Fibroblast of skin of right biceps (primary cell): ENCODE measurements at places on chromosomes 1 and 21.

DNA sequence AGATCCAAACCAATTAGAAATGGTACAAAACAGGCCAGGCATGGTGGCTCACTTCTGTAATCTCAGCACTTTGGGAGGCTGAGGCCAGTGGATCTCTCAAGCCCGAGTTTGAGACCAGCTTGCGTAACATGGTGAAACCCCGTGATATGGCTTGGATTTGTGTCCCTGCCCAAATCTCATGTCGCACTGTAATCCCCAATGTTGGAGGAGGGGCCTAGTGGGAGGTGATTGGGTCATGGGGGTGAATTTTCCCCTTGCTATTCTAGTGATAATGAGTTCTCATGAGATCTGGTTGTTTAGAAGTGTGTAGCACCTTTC, 7.0 kb upstream of the VASH2 start:
- no peak for DNase-seq

GRCh38 chr1:177546346-177546745, 375.6 kb downstream of the BRINP2 start:
- DNase-seq, result no peak

- DNase-seq, result no peak
Observed at GRCh38 chr1:26317612-26318337, at the start of gene CD52. Gene CD52 (plus strand): TSS chr1:26317958. CDS start chr1:26318018, 60 bp downstream.

GRCh38 chr1:61776091-61776490, 33.8 kb downstream of the PATJ start:
- no peak for DNase-seq

DNA sequence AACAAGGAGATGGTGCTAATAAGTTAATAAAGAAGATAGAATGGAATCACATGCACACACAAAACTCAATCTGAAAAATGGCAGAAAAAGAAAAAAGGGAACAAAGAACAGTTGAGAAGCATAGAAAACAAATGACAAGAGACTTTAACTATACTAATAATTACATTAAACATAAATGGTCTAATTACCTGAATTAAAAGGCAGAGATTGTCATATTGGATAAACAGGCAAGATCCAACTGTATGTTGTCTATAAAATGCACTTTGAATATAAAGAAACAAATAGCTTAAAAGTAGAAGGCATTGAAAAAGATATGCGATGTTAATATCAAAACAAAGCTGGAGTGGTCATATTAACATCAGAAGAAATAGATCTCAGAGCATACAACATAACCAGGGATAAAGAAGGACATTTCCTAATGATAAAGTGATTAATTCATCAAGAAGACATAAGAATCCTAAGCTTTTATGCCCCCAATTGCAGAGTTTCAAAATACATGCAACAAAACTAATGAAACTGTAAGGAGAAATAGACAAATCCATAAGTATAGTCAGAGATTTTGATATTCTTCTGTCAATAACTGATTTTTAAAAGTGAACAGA, 293.5 kb downstream of the PTPRU start:
- no peak for DNase-seq

DNA sequence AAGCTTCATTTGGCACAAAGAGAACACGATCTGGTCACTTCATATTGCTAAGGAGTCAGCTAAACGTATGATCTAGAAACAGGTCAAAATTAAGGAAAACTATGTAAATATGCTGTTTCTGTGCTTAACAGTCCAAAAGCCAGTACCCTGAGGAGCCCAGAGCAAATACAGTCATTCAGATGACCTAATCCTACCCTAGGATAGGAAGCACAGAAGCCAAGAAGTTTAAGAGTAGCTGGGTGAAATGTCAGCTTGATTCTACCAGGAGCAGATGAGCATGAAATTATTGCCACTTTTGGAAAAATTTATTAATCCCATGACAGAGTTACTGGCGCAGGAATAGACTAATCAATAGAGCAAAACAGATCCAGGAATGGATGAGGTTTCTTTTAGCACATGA, 18.3 kb downstream of the SORT1 start:
- DNase-seq, result no peak

- DNase-seq, result no peak
Observed at GRCh38 chr1:156337052-156337887, 822 bp downstream of the CCT3 start.

DNA sequence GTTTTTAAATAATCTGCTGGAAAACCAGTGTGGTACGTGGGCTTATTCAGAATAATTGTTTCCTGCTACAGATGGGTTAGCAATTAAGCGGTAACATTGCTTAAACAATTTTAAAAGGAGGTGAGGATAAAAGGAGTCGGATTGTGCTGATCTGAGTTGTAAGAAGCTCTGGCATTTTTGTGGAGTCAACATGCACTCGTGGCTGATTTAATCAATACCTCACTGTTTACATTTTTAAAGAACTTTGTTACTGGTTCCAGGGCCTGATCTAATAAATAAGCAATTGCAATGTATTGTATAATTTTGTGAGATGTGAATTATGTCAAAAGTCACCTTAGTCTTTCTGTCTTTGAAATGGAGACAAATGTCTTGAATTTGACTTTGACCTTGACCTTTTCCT, 474.0 kb downstream of the SETD4 start:
- DNase-seq, result no peak

- no peak for DNase-seq
Observed at GRCh38 chr1:7581754-7582459, 189.2 kb upstream of the VAMP3 start.

- DNase-seq, result peak; percentile 73
Observed at GRCh38 chr1:58932859-58933598, 149.2 kb upstream of the JUN start.

DNA sequence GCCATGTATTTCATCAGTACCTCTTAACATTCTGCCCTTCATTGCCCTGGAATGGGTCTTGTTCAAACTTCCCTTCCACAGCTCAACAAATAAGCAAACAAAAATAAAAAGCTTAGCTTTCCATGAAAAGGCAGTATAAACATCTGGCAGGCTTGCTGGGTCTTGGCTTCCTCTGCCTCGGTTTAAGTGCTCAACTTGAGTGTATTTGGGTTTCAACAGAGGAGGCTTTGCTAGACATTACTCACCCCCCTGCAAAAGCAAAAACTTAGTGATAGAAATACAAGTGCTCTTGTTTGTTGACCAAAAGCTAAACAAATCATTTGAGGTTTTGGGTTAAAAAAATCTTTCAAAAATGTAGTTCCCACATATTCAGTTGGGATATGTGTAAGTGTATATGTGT, 518.5 kb downstream of the PLPP3 start:
- peak; percentile 21 for DNase-seq

- no peak for DNase-seq
Observed at GRCh38 chr1:27864264-27864895, 8.0 kb upstream of the THEMIS2 start.

GRCh38 chr1:145863282-145864018, 4.6 kb upstream of the PIAS3 start:
- peak; percentile 10 for DNase-seq

- DNase-seq, result peak; percentile 81
Observed at GRCh38 chr21:35252831-35253230, 203.7 kb upstream of the RUNX1 start.

DNA sequence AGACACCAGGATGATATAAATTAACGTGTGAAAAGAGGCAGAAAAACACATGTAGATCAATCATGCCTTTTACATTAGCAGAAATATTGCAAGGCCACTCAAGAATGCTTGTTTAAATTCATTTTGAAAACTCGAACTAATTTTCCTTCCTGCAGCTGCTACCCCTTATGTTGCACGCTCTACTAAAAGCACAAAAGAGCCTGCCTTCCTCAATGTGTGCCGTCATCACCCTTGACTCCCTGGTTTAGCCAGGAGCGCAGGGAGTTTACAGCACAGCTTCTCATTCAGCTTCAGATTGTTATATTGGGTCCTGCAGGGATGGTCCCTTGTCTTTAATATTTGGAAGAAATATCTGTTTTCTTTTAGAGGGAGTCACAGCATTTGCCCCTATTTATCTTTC, 10.1 kb upstream of the ST6GALNAC5 start:
- DNase-seq, result no peak

DNA sequence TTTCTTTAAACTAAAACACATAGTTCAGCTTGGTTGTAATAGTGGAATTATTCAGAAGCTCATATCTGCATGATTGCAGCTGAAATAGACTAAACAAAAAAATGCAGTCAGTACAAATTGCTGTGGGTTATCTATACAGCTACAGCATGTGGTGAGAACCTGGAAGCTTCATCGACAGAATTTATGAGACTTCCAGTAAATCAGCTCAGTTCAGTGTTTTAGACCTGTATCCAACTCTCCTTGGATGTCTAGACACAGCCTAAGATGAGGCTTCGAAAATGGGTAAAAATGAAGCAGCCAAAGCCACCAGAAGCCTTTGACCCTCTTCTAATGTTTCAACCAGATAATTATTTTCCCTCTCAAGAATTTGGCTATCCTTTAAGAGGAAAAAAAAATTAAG, 127.1 kb upstream of the C1orf105 start:
- peak; percentile 59 for DNase-seq

DNA sequence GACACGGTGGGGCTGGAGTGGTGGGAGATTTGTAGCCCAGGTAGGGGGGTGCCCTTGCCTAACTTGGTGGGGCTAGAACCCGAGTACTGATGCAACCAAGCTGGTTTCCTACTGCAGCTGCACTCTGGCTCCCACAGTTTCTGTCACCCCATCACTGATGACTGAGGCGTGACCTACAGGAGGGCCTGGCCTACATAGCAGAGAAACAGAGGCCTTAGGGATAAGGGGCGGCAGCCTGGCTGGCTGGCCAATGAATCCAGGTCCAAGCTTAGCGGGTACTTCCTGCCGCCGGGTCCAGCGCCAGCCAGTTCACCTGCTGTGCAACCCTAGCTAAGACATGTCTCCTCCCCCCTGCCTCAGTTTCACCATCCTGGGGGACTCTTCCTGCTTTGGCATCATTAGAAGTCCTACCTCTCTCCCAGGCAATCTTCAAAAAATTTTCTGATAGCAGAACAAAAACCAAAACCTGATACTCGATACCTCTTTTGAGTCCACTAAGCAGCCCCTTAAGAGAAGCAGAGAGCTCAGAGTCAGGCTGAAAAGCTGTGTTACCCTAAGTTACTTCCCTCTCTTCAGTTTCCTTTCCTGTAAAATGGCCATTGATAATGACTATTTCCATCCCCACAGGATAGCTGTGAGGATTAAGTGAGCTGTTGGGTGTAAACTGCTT, 27.3 kb upstream of the RNF19B start:
- DNase-seq, result no peak

GRCh38 chr1:28579401-28579800, 12.7 kb upstream of the RAB42 start:
- DNase-seq, result no peak

- DNase-seq, result peak; percentile 29
Observed at GRCh38 chr1:243597383-243597782, 252.7 kb downstream of the AKT3 start.

DNA sequence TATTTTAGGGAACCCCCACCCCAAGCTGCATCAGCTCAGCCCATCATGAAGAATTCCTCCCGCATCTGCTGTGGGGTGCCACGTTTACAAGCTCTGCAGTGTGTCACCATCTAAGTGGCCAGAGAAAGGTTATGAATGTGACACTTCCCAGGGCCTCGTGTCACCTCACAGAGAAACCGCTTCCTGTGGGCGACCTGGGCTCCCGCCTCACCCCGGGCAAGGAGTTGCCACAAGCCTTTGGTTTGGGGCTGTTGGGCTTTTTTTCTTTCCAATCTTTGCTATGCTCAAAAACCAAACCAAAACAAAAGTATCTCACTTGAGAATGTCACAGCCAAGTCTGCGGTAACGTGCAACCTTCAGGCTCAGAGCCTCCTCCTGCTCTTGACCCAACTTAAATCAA, 82.1 kb upstream of the ARHGEF16 start:
- DNase-seq, result no peak

DNA sequence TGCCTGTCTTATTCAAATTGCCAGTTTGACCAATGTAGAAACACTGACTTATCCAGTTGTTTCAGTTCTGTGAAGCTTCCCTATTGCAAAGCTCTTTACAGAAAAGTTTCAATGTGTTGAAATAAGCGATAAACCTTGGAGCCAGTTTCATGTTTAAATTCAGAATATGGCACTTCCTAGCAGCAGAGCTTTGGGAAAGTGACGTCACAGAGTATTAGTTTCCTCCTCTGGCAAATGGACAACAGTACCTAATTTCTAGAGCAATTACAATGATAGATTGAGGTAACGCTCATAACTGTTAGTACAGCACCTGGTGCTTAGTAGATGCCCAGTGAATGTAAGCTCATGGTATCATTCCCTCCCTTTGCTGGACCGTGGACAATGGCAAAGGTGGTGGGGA, 527.5 kb upstream of the DAB1 start:
- no peak for DNase-seq

DNA sequence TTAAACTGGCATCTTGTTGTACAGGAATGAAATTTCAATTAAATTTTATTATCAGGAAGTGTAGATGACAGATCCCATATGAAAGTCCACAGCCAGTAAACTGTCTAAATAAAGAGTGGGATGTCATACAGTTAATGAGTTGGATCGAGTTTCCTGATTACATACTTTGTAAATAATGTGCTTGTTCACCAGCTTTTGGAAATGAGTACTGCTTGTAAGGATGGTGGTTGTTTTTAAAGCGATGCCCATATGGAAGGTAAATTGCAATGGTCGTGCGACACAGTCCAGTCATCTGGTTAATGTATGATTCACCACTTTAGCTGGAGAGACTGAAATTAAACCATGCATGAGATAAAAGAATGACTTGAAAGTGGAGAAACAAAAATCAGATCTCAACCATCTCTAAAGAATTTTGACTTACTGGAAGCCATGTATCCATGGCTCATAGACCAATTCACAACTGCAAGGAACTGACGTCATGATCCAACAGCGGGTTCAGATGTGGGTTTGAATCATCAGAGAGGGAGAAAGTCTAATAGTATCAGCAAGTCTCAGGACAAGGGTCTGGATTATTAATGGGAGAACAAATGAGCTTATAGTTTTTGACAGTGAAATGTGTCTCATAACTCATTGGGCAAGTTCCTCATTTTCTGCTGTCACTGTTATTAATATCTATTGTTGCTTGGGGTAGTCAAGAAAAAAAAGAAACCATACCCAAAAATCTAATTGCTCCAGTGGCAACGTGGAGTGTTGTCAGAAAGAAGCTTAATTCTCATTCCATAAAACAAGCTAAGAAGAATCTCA, 49.0 kb downstream of the MAP10 start:
- peak; percentile 90 for DNase-seq

- DNase-seq, result peak; percentile 59
Observed at GRCh38 chr1:34060901-34061415, 104.1 kb downstream of the CSMD2 start.

- DNase-seq, result no peak
Observed at GRCh38 chr1:196593955-196594354, 14.3 kb downstream of the KCNT2 start.

DNA sequence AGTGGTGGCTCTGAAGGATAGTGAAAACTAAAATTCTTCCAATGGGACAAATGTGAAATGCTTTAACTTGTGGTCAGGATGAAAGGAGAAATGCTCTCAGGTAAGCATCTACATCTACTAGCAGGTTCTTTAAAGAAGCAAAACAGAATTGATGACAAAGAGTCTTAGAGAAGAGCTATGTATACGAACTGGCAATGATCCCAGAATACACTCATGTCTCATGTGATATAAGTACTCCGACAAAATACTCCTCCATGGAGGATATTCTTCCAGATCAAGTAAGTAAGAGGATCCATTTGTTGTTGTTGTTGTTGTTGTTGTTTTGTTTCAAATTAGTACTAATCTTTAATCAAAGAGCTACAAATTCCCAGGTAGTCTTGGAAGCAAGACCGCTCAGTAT, 174.0 kb upstream of the ATP1B1 start:
- peak; percentile 20 for DNase-seq

- no peak for DNase-seq
Observed at GRCh38 chr21:8998946-8999681, 1522.3 kb upstream of the TPTE start.

GRCh38 chr1:206893380-206893779, 3.9 kb upstream of the IL24 start:
- DNase-seq, result no peak
